Hematopoietic multipotent progenitor cell treated with erythropoietin and hydrocortisone succinate and interleukin-3 and kit ligand, for 15 days (in vitro differentiated cells): ENCODE measurements at places on chromosomes 2 and 18.

DNA sequence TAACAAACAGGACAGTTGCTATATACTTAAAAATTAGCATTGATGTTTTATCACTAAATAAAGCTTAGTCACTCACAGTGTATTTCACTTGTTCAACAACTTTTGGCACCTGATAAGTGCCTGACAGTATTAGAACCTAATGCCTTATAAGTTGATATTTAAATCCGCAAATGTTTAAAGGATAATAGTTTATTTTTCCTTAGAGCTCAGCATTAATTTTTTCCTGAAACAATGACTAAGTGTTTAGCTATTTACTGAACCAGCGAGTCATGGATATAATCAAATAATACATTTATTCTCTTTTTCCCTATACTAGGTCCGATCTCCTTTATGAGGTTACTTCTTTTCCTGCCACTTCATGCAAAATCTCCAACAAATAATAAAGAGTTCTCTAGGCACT lies 146.0 kb upstream of the PGAP1 start:
- DNase-seq = no peak

GRCh38 chr2:120053891-120054290 lies 41.0 kb downstream of the EPB41L5 start:
- DNase-seq = no peak

DNA sequence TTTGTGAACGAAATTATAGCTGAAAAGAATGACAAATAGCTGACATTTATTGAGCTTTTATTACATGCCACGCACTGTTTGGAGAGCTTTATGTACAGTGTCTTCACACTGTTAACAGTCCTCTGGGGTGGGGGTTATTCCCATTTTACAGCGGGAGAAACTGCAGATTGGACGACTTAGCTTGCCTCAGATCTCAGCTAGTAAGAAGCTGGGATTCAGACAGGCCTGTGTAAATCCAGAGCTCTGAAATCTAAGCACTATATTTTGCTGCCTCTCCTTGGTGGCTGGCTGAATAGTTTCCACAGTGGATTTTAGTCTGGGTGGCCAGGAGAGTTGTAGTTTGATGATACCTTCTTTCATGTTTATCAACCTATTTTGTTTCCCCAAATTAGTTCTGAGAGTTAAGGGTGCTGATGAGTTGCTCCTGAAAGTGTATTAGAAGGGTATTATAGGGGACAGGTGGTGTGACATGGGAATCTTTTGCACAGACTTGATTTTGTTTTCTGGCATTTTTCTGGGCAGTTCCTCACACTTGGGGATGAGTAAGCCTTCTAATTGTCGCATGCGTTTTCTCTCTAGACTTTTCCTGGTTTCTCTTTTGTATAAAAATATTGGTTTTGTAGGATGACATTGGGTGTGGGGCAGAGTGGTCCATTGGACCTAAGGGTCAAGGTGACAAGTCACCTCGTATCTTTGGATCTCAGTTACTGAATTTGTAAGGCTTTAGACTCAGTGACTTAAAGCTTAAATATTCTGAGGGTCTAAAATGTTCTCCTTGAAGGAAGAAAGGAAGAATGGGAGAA lies 1.5 kb downstream of the ACSL3 start:
- no peak for DNase-seq

DNA sequence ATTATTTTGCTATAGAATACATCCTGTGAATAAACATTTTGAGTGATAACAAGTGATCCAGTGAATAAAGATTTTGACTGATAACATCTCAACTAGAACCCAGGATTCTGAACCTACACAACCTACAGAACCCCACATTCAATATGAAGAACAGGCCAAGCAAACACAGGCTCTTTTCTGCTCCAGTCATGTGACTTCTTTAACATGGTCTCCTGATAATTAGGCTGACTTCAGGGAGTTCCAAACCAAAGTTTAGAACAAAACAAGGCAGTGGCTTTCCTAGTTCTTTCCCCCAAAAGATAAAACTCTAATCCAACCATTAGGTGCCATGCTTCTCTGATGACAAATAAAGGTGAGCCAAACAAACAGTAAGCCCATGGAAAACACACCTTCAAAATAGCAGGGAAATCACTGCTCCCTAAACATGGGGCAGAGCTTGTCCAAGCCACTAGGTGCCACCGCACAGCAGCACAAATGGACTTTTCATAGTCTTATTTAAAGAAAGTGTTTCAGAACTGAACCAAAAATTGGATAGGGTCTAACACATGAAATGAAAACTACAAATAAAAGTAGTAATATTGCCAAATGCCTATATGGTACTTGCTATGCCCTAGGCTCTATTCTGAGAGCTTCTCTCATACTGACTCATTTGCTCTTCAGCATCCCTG lies 95.3 kb downstream of the EVA1A start:
- no peak for DNase-seq

DNA sequence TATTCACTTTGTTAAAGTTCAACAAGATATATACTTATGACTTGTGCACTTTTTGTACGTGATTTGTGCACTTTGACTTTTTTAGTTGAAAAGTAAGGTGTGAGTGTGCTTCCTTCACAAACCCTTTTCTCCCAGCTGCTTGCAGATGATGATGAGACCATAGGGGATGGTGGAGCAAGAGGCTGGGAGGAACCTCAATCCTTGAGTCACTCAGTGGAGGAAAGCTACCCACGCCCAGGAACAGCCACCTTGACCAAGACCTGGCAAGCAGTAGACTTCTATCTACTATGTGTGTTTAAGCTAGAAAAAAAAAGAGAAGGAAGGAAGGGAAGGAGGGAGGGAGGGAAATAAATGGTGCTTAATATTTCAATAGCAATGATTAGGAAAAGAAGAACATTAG lies 25.2 kb upstream of the TAF1B start:
- no peak for DNase-seq

DNA sequence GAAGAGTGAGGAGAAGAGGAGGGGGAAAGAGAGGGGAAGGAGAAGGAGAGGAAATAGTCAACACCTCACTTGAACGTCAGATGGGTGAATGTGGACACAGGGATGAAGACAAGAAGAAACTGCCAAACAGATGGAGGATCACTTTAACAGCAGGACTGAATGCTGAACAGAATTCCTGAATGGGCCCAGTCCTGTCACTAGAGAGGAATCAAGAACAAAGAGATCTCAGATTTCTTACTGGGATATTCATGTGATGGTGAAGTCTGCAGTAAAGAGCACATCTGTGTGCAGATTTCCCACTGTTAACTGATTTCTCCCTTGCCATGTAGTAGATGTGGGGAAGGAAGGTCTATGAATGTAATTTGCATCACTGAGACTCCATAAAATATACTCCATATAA lies 135.4 kb downstream of the L3MBTL4 start:
- no peak for DNase-seq

DNA sequence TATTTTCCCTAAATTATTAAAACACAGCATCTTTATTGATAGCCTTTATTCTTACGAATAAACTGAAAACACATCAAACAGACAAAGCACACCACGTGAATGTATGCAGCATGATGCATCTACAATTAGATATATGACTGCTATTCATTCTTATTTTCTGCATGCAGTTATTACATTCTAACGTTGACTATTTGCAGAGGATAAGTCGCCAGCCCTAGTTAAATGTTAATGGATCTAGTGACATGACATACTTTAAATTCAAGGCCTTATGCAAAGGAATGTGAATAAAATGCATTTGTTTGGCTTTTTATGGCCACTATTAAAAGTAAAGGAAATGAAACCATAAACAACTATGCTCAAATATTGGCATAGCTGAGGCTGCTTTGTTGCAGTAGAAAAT lies 172.4 kb downstream of the MAP2 start:
- no peak for DNase-seq

GRCh38 chr2:200211643-200212042 lies 94.8 kb upstream of the SPATS2L start:
- no peak for DNase-seq

- DNase-seq = no peak
These were observed 2.2 kb upstream of the PDIA6 start for GRCh38 chr2:10814571-10815331.

DNA sequence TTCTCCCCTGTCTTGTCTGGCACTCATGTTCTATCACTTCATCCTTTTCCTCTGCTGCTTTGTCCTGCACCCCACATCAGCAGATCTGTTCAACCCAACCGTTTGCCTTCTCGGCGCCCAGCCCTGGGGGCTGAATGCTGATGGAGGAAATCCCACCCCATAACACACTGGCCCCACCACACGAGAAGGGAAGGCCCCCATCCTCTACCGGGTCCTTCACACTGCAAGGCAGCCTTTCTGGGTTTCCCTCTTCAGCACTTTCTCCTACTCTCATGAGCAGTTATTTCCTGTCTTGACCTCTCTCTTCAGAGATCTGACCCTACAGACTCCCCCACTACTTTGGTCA lies 227.4 kb downstream of the ATAD2B start:
- no peak for DNase-seq

DNA sequence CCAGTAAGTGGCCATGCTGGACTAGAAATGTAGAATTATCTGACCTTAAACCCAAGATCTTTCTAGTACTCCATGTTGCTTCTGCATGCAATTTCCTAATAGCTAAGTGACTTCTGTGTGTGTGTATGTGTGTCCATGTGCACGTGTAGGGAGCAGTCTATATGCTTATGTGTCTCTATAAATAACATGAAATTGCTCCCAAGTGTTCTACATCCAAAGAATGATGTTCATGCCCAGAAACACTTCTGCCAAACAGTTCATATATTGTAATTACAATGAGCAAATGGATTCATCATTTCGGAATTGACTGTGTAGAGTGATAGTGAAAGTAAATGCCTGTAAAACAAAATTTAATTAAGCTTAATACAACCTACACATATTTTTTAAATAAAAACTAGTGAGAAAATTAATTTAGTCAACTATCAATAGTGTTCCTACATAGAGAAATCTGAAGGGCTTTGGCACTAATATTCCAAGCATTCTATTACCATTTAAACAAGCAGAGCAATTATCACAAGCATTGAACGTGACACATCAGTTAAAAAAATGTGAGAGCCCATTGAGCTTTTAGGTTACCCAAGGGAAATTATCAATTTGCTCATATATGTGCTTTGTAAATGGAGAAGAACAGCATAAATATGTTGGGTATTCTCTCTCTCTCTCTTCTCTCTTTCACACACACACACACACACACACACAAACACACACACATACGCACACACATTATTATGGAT lies 1067.4 kb downstream of the CNTNAP5 start:
- no peak for DNase-seq

DNA sequence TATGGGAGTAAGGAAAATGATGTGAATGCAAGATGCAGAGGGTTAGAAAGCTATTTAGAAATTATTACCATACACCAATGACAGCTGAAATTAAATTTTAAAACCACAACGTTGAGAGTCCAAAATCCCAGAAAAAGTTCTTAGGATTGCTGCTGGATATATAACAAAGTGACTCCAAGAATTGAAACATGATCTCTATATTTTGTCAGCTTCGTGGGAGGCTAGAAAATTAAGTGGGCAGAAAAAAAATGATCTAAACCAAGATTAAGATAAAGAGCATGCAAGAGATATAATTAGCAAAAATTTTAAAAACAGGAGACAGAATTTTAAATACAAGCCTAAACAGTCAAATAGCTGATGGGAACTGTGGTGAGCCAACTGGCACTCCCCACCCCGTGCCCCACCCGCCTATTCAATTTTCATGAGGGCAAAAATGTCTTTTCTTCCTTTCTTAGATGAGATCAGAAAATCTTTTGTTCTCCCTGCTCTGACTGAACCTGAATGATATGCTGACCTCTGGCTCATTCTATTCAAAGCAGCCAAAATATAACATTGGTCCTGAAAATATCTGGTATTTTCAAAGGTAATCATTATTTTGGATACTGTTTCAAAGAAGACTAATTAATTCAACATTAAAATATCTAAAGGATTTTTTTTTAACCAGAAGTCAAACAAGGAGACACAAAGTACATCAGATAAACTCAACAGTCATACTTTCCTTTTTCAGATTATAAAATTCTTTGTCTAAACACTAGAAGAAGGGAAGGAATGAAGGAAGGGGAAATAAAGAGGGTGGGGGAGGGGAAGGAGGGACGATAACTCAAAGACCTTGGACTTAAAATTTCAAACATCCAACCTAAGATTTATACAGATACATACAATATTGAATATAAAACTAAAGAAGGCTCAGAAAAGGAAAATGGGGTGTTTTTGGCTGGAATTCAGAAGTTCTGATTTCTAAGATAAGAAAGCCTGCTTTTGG lies 12.2 kb downstream of the KANSL3 start:
- no peak for DNase-seq

DNA sequence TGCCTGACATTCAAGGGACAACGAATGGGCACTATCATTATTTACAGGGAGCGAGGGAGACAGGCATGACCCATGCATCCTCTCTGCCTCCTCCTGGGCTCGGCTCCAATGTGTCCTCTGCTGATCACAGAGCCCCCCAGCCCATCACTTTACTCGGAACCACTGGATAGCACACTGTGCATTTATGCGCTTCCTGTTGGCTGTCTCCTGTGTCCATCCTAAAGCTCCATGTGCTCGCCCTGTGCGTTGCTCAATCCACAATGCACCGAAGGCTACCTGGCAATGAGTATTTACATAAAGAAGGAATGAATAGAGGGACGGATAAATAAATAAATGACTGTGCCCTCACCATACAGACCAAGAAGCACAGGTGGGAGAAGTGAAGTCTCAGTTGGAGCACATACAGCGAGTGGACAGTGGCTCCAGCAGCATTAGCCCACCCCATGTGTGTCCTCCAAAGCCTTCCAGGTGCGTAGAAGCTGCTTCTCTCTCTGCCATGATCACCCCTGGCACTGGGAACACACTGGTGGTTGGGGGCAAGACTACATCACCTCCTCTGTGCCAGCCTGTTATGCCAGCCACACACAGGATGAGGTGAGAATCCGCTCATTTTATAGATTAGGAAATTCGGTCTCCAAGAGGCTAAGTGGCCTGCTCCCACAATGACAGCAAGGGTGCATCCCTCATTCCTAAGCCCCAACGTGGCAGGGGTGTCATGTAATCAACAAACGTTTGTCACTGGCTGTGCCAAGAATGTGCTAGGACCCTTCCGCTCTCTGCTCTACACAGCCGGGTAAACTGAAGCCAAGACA lies 2.3 kb upstream of the GDF7 start:
- no peak for DNase-seq
